Anterior cingulate cortex (tissue), 58 donors: ENCODE measurements at places on chromosomes 11 and 22.

DNA sequence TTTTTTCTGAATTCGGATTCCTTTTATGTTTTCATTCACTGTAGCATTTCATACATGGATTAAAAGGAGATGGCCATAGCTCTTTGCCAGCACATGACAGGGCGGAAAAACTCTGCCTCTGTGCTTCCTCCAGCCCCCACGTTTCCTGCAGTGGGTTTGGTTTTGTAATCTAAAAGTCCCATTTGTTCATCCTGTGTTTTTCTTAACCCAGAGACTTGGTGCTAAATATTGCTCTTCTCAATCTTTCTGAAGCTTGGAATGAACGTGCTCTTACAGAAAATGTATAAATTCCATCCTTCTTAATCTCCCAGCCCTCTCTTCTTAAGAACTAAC, 89.9 kb downstream of the PPP6R3 start:
- no peak for DNase-seq

DNA sequence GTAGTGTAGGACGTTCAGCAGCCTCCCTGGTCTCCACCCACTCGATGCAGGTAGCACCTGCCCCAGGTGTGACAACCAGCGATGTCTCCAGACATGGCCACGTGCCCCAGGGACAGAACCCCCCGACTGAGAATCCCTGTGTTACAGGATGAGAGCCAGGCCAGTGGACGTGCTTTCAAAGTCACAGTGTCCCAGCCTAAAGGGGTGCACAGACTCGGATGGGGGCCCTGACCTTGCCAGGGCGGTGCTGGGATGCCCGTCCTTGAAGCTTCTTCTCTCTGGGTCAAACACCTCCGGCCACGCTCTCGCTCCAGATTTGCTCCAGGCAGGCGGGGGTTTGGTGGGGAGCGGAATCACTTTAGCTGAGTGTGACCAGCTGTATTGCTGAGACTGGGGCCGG, 23.3 kb upstream of the GAL start:
- DNase-seq: no peak

- DNase-seq: no peak
Measured at GRCh38 chr11:129768356-129768755, 47.3 kb upstream of the TMEM45B start.

- no peak for DNase-seq
Measured at GRCh38 chr11:98895936-98896335, 124.8 kb upstream of the CNTN5 start.

- DNase-seq: no peak
Measured at GRCh38 chr22:48491451-48491941, 1336.2 kb downstream of the BRD1 start.

DNA sequence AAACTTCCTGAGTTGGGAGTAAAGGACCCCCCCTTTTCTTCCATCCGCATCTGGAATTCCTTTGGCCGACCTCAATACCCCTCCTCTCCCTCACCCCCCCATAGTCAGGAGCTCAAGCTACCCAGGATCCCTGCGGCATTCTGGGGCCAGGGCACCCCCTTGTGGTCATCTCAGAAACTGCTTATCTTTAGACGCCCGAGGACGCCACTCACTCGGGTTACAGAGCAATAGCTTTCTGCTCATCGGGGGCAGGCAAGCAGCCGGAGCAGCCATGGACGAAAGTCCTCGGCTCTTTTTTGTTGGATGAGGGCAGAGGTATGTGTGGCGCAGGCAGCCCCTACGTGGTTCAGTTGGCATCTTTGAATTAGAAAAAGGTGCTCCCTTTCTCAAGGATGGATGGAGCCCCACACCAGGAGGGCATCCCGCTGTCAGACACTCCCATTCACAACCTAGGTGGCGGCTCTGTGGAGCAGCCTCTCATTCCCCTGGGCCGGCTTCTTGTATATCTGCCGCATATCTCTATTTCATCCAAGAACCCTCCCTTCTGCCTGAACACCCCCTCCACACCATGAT, 2.3 kb downstream of the C1QTNF5 start:
- peak; percentile 42 for DNase-seq

DNA sequence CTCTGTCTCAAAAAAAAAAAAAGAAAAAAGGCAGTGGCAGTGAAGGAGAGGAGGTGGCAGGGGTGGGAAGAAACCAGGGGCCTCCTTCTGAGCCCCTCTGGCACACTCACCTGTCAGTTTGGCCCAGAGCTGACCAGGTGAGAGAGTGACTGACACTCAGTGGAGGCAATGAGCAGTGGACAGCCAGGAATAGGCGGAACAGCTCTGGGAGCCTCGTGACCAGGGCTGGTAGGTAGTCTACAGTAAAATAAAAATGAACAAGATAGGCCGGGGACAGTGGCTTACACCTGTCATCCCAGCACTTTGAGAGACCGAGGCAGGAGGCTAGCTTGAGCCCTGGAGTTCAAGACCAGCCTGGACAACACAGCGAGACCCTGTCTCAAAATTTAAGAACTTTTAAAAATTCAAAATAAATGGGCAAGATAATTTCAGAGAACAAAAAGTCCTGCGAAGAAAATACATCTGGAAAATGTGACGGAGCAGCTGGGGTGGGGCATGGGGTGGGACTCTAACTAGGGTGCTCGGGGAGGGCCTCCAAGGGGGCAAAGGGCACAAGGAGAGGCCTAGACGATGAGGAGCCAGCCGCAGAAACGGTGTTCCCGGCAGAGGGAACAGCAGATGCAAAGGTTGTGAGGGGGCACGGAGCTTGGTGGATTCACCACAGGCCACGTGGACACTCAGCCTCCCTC, 3.8 kb upstream of the PDXP start:
- DNase-seq: no peak
